ENCODE measurements at places on chromosomes 16 and 17.

GRCh38 chr16:53121661-53122060 lies 66.9 kb downstream of the CHD9 start:
- DNase-seq, result no peak

GRCh38 chr17:82911822-82912221 lies 72.0 kb upstream of the ZNF750 start:
- DNase-seq, result no peak

- peak; percentile 54 for DNase-seq
Observed at GRCh38 chr17:30808785-30809286, 15.7 kb downstream of the CRLF3 start.

- DNase-seq, result no peak
Observed at GRCh38 chr17:78460951-78461798, 82.7 kb downstream of the PGS1 start.

DNA sequence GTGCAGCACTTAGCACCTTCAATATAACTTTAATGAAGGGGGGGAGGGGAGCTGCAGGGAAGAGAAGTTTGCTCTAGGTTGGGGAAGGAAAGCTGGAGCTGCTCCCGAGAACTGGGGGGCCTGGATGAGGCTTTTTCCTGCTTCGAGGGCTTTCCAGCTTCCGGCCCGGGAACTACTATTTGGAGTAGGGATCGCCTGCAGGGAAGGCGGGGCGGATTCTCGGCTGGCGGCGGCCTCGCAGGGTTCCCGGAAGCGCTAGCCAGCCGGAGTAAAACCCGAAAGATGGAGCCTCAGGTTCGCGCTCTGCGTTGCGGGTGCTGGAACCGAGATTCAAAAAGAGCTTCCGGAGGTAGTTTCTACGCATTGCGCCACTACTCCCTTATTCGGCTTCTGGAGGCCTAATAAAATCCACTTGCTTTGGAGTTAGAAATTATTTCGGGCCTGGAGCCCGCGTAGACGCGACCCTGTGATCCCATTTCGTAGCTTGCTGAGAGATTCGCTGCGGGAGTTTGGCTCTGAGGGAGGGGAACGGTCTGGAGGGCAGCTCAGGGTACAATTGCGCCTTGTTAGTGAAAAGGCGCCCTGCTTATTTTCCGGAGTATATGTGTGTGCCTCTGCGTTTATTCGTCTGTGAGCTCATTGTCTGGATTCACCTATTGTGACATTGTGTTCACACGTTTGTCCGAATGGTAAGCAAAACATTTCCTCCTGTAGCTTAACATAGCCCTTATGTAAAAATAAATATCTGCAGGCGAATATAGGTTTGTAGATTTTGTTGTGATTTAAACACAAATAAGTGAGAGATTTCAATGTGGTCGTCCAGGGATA lies 652 bp downstream of the PRAC2 start:
- DNase-seq, result no peak

DNA sequence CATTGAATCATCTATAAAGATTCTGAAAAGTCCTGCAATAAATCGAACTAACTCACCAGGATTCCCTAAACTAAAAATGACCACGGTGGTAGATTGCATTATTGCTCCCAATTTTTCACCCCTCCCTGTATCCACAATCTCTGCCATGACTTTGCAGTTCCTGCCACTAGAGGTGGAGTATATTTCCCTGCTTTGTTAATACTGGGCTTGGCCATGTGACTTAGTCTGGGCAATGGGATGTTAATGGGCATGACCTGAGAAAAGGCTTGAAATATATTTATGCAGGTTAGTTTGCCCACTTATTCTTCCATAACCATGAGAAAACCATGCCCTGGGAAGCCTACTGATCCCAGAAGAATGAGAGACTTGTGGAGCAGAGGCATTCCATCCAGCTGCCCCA lies 59.1 kb downstream of the NOG start:
- DNase-seq, result no peak

DNA sequence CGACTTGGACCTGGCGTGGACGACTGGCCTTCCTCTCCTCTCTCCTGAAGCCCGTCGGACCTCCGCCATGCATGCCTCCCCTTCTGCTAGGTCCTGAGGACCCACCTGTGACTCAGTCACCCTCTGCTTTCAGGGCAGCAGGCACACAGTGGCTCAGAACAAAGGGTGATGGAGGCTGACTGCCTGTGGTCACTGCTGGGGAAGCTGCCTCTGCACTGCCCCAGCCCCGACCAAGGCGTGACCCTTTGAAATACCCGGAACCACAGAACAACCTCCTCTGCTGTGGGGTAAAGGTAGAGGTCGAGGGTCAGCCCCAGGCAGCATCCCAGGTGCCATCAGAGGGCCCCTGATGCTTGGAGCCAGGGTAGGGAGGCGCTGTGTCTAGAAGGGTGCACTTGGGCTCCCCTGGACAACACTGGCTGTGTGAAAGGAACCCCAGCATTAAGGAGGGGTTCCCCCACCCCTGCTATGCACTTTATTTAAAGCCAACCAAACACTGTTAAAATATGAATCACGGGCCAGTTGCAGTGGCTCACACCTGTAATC lies 12.5 kb upstream of the SLC4A1 start:
- DNase-seq, result no peak

GRCh38 chr16:55615071-55615470 lies 40.7 kb upstream of the SLC6A2 start:
- DNase-seq, result no peak

DNA sequence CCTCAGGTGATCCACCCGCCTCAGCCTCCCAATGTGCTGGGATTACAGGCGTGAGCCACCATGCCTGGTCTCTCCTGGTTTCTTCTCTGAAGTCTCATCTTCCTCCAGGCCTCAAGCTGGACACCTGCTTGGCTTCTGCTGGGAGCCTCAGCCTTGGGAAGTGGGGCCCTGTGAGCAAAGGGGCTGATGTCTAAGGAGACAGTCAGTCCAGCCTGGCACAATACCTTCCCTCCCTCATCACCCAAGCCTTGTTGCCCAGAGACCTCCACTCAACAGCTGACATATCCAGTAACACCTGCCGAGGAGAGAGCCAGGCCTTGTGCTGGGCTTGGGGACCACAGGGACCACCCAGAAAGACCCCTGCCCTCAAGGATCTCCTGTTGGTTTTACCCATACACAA lies 251.6 kb downstream of the GSG1L start:
- DNase-seq, result no peak

DNA sequence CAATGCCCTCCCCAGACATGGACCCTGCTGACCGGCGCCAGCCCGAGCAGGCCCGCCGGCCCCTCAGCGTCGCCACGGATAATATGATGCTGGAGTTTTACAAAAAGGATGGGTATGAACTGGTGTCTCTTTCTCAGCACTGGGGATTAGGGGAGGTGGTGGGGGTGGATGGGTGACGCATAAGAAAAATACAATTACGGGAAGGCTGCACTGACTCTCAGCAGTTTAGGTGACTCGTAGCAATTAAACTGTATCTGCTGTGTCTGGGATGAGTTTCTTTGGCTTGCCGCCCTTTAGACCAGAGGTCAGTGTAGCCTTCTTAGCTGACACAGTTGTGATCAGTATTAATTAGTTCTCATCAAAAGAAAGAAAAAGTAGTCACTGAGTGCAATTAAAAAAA lies 59.0 kb downstream of the ELAC2 start:
- no peak for DNase-seq

DNA sequence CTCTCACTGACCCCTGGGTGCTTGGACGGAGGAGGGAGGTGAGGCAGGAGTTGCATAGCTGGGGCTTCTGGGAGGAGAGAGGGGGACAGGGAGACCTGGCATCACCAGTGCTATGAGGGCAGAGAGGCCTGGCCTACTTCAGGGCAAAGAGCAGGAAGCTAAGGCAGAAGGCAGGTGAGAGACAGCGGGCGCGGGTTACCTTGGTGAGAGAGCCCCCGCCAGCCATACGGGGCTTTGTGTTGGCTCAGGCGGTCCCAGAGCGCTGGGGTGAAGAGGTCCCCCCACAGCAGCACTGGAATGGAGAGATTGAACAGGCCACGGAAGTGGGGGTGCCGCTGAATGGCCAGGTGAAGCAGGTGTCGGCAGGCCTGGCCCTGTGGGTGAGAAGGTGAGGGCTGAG lies 11.5 kb downstream of the ST6GALNAC2 start:
- DNase-seq, result no peak

GRCh38 chr17:44230140-44230539 lies 10.7 kb upstream of the UBTF start:
- no peak for DNase-seq

GRCh38 chr17:37094391-37094790 lies 145.6 kb downstream of the AATF start:
- DNase-seq, result peak; percentile 21

DNA sequence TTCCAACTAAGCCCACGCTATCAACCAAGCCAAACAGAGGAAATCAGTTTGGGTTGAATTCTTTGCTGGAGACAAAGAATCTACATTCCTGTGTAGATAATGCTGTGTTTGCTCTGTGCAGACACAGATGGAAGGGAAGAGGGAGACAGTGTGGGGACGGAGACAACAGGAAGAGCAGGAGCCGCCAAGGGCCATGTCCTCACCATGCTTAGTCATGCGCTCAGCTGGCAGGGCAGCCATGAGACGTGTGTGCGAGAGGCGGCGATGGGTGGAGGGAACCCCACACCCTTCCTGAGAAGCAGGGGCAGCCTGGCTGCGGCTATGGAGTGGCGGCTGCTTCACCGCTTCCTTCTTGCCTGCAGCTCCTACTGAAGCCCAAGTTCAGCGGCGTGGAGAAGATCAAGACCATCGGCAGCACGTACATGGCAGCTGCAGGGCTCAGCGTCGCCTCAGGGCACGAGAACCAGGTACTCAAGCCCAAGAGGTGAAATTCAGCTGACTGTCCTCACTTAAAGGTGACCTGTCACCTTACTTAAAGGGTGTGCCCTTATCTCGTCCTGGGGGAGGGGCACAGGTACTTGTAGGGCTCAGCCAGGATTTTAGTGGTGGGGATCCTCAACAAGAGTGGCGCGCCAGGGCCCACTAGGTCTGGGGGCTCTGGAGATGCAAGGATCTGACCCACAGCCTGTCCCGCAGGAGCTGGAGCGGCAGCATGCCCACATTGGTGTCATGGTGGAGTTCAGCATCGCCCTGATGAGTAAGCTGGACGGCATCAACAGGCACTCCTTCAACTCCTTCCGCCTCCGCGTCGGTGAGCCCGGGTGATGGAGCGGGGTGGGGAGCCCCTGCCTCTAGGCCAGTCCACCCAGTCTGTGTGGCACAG lies 47.5 kb downstream of the ADCY7 start:
- DNase-seq, result no peak

DNA sequence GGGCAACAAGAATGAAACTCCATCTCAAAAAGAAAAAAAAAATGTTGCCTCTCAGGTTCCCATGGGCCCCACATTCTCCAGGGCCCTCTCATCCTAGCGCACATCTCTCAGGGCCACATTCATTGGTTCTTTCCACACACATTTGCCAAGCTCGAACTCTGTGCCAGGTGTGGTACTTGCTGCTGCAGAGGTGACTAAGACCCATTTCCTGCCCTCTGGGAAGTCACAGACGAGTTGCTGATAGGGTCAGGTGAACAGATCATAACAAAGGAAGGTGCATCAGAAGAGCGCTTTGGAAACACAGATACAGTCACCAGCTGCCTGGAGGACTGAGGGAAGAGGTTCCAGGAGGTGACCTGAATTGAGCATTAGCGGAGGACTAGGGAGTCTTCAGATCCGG lies 1.0 kb downstream of the GSDMA start:
- DNase-seq, result no peak

GRCh38 chr17:2580151-2580550 lies 13.3 kb upstream of the PAFAH1B1 start:
- DNase-seq, result no peak

- DNase-seq, result no peak
Observed at GRCh38 chr17:80187515-80187941, 17.7 kb downstream of the CARD14 start.

DNA sequence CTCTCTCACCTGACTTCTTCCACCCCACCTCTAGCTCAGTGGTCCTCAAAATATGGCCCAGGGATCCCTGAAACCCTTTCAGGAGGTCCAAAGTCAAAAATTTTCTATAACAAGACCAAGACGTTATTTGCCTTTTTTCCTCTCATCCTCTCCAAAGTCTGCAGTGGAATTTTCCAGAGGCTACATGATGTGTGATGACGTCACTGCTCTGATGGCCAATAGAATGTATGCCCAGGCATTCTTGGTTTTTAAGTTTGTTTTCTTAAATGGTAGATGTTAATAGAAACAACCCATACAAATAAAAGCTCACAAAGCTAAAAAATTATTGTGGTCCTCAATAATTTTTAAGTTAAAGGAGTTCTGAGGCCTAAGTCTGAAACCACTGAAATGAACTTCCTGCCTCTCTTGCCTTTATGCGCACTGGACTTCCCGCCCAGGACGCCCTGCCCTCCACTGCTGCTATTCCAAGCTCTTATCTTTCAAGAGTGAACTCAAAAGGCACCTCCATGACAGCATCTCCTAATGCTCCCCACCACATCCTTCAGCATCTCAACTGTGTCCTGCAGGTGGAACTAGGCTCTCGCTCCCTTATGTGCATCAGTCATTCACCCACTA lies 13.5 kb downstream of the UBE2O start:
- no peak for DNase-seq

GRCh38 chr17:75779250-75779986 lies 5.2 kb upstream of the UNK start:
- peak; percentile 98 for DNase-seq

GRCh38 chr17:81173762-81174155 lies 7.7 kb upstream of the AATK start:
- DNase-seq, result no peak

DNA sequence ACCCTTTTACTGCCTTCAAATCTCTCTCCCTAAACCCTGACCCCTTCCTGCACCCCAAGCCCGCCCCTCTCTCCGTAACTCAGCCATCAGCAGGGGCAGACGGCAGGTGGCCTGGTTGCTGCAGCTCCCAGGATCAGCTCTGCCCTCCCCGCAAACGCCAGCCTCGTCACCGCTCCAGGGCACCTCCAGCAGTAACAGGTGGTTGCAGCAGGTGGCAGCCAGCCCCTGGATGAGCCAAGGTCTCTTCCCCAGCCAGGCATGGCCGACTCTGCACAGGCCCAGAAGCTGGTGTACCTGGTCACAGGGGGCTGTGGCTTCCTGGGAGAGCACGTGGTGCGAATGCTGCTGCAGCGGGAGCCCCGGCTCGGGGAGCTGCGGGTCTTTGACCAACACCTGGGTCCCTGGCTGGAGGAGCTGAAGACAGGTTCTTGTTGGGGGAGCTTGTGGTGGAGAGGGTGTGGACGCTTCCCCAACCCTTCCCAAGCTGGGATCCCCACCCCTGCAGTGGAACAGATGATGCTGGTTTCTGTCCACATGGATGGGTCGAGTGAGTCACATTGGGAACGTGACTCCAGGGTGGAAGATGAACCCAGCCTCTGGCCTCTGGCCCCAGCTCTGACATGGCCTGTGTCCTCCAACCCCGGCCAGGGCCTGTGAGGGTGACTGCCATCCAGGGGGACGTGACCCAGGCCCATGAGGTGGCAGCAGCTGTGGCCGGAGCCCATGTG lies 558 bp downstream of the HSD3B7 start:
- DNase-seq, result no peak

GRCh38 chr17:3505008-3505407 lies 29.2 kb downstream of the ASPA start:
- no peak for DNase-seq

Measured in DND-41 (cell line).